ENCODE measurements at places on chromosomes 3 and 15.

DNA sequence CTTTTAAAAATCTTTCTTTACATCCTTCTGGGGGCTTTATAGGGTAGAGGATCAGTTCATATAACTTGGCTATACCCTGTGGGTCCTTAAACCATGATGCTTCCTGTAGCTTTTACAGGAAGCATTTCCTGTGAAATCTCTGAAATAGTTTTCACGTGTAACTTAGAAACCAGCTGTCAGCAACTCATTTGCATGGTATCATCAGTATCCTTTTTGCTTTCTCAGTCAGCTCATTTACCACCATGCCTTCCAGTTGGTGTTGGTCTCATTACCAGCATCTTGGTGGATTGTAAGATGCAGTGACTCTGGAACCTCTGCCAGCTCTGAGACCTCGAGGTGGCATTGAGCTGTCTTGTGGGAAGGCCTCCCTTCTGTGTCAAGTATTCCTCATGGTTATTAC is 96.7 kb upstream of the MYZAP start:
- DNase-seq: peak; percentile 81

DNA sequence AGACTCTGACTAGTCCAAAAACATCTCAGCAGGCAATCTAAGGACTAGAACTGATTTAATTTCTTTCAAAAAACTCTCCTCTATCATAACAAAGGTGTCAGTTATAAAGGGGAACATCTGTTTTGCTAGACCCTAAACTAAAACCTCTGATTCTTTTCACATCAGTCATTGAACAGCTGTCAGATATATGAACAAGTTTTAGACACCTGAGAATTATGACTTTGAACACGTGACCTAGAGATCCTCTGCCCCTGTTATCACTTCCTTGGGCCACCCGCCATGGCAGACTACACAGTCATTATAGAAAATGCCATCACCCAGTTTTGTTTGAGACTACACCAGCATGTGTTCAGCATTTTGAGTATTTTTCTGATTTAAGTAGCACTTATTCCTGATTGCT is 282.3 kb upstream of the TBL1XR1 start:
- no peak for DNase-seq

GRCh38 chr3:37115446-37115845 is 58.9 kb downstream of the LRRFIP2 start:
- no peak for DNase-seq

DNA sequence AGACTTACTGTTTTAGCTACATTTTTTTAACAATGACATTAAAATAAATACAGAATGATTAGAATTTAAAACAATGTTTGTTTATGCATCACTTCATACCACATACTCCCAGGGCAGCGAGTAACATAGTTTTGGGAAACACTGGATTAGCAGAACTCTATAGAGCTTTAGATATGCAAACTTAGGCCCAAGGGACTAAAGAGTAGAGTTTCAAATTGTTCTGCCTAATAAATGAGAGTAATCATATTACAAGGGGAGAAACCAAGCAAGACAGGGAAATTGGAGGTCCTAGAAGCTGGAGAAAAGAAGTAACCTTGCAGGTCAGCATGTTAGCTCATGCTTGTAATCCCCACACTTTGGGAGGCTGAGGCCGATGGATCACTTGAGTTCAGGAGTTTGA is 3.6 kb upstream of the DAZL start:
- DNase-seq: no peak

DNA sequence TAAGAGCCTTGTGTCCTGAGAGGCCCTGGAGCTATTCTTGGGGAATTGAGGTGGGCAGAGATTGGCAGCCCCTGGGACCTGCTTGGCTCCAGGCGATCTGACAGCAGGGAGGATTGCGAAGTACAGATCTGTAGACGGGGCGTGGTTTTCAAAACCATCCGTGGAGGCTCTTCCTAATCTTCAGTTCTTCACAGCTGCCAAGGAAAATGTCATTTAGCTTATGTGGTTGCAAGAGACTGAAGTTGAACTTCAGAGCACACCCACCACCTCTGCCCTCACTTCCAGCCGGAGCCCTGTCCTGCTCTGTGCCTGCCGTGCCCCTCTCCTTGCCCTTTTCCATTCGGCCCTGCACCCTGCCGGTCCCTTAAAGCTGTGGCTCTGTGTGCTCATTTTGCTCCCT is 12.9 kb downstream of the NISCH start:
- no peak for DNase-seq

Measured in brain (organoid and tissue), 16 donors.